Right lobe of liver (tissue), 6 donors: ENCODE measurements at places on chromosomes 16 and 17.

GRCh38 chr16:67194260-67194659 is 2.3 kb downstream of the E2F4 start:
- no peak for DNase-seq

GRCh38 chr17:42906772-42907446 is 6.3 kb downstream of the G6PC1 start:
- DNase-seq, result no peak

- DNase-seq, result no peak
Measured at GRCh38 chr17:69326377-69327059, 415 bp downstream of the ABCA5 start.

- no peak for DNase-seq
Measured at GRCh38 chr17:31494259-31495021, 103.0 kb downstream of the RAB11FIP4 start.

DNA sequence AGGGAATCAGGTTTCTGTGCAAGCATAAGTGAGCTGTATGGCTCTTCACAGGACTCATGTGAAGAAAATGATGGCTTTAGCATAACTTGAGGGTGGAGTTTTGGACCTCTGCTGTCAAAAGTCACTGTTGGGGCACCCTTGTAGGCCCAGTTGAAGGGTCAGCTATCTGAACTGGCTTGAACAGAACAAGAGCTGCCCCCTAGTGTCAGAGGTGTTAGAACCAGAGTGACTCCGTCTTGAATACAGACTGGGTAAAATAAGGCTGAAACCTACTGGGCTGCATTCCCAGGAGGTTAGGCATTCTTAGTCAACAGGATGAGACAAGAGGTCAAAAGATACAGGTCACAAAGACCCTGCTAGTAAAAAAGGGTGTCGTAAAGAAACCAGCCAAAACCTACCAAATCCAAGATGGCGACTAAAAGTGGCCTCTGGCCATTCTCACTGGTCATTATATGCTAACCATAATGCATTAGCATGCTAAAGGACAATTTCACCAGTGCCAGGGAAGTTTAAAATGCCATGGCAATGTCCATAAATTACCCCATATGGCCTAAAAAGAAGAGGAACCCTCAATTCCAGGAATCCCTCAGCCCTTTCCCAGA is 484.0 kb upstream of the ERCC4 start:
- no peak for DNase-seq

DNA sequence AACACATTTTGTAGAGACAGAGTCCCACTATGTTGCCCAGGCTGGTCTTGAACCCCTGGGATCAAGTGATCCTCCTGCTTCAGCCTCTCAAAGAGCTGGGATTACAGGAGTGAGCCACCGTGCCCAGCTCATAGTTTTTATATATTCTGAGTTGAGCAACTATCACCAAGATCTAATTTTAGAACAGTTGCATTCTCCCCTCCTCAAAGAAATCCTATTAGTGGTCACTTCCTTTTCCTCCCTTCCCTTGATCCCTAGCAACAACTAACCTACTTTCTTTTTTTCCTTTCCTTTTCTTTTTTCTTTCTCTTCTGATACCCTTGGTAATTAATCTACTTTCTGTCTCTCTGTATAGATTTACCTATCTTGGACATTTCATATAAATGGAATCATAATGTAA is 61.5 kb upstream of the B4GALNT2 start:
- DNase-seq, result no peak

GRCh38 chr16:48013491-48013901 is 142.3 kb downstream of the ABCC12 start:
- no peak for DNase-seq
